ENCODE measurements at places on chromosomes 16 and 17. TPM values are rescaled to one million over a fixed set of nuclear protein-coding genes. Genes with fewer than 3 reads are reported as not detected.

KRT24 gene
- not detected for total RNA-seq

AANAT gene
- not detected for total RNA-seq

TTLL6 gene
- not detected for total RNA-seq

SDF2 gene
- total RNA-seq, result 43.7 TPM

ITGAL gene
- not detected for total RNA-seq
